Endothelial cell of coronary artery (primary cell): ENCODE measurements at places on chromosomes 2 and 18. TPM values are rescaled to one million over a fixed set of nuclear protein-coding genes. Genes with fewer than 3 reads are reported as not detected.

Gene B4GALT6
- total RNA-seq: 4.8 and 9.3 TPM in 2 replicates

Gene EPB41L3
- total RNA-seq: 147 and 234 TPM in 2 replicates

Gene FAM110C
- total RNA-seq: not detected in 2 replicates

Gene IL36B
- total RNA-seq: not detected in 2 replicates

Gene DLGAP1
- total RNA-seq: 0.09 and 0.18 TPM in 2 replicates

Gene CCDC121
- 1.3 and 1.5 TPM in 2 replicates for total RNA-seq

Gene ARHGAP15
- not detected in 2 replicates for total RNA-seq

Gene CRYGC
- not detected in 2 replicates for total RNA-seq

Gene SLC8A1
- 4.6 and 6.4 TPM in 2 replicates for total RNA-seq

Gene FOXI3
- total RNA-seq: not detected in 2 replicates

Gene FAP
- total RNA-seq: 1.5 and 7.9 TPM in 2 replicates

Gene ZFAND2B
- 21.1 and 22.1 TPM in 2 replicates for total RNA-seq

Gene CAPN14
- under 0.01 and 0.09 TPM in 2 replicates for total RNA-seq

Gene ADD2
- 0.28 and 4.3 TPM in 2 replicates for total RNA-seq

Gene POTEI
- 0.09 TPM in 2 replicates for total RNA-seq

Gene DNAJC5G
- total RNA-seq: not detected in 2 replicates

Gene CXCR1
- not detected in 2 replicates for total RNA-seq

Gene NEURL3
- not detected in 2 replicates for total RNA-seq

Gene ELOA2
- total RNA-seq: not detected in 2 replicates

Gene FBXO15
- total RNA-seq: 0.09 and 0.38 TPM in 2 replicates

Gene ALPI
- total RNA-seq: not detected in 2 replicates

Gene MLPH
- total RNA-seq: 13.8 TPM in 1 of 2 replicates, not detected in the other

Gene MOGAT1
- total RNA-seq: not detected in 2 replicates

Gene RGPD3
- 0.09 and 0.19 TPM in 2 replicates for total RNA-seq

Gene TEKT4
- total RNA-seq: not detected in 2 replicates

Gene CAVIN2
- total RNA-seq: 93.7 and 128 TPM in 2 replicates

Gene CGREF1
- 1.2 and 4.3 TPM in 2 replicates for total RNA-seq

Gene M1AP
- not detected in 2 replicates for total RNA-seq

Gene UCN
- total RNA-seq: 0.09 and 0.19 TPM in 2 replicates
